Stimulated activated memory B cell treated with anti-CD40 and anti-IgM and Interleukin-4, amounts not matched to agents 10 μg/mL and 1 μg/mL and 100 μg/mL, for 72 hours (primary cell): ENCODE measurements at places on chromosomes 1 and 21.
A peak's percentile ranks its signal among the peaks of the same experiment; 100 is the strongest.

DNA sequence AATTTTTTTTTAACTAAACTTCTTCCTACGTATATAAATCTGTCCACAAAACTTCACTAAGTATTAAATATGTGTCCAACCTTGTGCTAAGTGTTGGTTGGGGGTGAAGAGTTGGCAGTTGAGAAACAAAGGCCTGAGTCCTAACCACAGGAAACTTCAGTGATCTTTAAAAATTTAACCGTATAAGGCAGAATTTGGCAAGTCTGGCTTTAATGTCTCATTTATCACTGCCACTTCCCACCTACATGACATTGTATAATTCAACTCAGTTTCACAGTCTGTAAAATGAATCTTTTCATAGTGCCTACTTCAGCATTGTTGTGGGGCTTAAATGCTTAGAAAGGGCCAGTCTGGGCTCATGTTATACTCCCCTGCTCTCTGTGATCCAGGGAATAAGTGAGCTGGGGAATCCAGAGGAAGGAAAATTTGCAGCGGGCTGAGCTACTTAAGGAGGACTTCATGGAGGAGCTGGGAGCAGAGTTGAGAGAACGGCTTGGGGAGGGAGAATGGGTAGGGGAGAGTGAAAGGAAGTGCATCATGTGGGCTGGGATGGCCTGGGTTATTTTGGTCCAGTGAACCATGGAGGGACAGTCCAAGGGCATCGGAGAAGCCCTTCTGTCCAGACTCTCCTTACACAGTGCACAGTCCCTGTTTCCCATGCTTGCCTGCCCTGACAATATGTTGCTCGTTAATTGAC, 14.5 kb downstream of the IFNAR2 start:
- no peak for ATAC-seq

DNA sequence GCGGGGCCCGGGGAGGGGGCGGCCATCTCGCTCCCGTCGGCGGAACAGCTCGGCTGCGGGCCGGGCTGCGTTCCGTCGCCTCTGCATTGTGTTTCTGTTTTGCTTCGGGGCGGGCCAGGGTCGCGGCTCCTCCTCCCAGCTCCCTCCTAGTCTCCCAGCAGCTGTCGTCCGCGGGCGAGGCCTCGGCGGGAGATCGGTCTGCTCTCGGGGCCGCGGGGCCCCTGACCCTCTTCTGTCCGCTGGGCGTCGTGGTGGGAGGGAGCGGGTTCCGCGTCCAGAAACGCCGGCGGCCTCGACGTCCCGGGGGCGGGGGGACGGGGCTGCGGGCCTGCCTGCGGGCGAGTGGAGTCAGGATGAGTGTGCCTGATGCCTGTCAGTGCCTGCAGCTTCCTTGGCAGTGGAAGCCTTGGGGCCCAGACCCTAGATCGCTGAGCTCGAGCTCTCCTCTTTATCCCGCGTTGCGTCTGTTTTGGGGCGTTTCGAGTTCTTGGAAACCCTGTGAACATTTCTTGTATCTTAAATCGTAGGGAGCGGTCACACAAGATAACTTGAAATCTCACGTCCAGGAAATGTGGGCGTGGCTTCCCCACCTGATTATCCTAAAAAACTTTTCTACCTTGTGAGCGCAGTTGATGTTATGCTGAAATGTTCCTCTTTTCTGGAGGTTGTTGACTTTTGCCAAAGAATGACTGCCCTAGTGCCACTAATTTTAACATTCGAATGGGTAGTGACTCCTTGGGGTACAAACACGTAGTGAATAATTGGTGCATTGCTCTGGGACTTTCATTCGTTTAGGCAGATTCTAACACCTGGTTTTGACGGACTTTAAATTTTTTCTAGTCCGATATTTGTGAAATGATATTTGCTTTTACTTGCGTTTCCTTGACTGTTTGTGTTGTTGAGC, 676 bp downstream of the MORC3 start:
- ATAC-seq: peak; percentile 77

GRCh38 chr21:44658541-44658910, 794 bp downstream of the KRTAP12-3 start:
- ATAC-seq: no peak

DNA sequence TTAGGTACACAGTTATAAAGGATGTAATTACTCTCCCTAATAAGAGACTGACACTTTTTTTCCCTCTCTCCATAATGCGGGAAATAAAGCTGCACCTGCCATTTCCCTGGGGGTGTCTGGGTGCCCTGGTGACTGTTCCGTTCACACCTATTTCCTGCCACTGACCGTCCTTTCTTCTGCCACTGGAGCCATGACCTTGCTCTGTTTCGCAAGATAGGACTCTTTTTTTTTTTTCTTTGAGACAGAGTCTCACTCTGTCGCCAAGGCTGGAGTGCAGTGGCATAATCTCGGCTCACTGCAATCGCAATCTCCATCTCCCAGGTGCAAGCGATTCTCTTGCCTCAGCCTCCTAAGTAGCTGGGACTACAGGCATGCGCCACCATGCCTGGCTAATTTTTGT, 66.1 kb upstream of the SERBP1 start:
- no peak for ATAC-seq

- ATAC-seq: no peak
Measured at GRCh38 chr1:4694492-4694891, 40.1 kb downstream of the AJAP1 start.

DNA sequence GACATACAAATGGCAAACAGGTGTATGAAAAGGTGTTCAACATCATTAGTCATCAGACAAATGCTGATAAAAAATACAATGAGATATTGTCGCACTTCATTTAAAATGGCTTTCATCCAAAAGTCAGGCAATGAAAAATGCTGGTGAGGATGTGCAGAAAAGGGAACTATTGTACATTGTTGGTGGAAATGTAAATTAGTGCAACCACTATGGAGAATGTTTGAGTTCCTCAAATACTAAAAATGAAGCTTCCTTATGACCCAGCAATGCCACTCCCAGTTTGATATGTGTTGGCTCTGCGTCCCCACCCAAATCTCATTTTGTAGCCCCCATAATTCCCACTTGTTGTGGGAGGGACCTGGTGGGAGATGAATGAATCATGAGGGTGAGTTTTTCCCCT, 309.7 kb upstream of the ZRANB2 start:
- no peak for ATAC-seq

- no peak for ATAC-seq
Measured at GRCh38 chr1:7076572-7076971, 291.3 kb downstream of the CAMTA1 start.

DNA sequence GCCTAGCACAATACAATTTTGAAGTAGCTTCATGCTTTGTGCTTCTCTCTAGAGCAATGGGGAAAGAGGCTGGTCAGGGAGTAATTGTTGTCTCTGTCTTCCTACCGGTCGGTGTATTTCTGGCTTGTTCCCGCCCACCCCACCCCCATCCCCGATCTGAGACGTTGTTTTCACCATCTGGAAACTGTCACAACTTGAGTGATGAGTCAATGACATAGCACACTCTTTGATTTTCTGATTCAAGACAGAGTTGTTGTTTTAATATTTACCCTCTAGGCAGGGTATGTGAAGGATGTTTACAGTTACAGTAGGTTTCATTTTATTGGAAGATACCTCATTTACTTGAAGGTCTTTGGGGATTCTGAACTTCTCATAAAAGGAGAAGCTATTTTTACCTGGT, 7.0 kb downstream of the IL12RB2 start:
- ATAC-seq: no peak

DNA sequence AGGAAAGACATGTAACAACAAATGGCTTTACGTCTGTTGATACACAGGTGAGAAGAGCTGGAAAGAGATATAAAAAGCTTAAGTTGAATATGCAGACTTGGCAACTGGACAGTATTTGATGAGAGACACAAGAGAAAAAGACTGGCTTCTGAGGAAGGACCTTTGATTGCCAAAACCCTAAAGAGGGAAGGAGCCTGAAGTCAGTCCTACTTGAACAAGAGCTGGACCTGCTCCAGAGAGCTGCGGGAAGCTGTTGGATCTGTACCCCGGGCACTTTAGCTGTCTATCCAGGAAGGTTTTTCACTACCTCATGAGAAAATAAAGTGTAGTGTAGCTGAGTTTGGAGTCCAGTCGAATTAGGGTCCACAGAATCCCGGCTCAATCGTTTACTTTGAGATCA, 25.3 kb upstream of the LRRC8B start:
- no peak for ATAC-seq

DNA sequence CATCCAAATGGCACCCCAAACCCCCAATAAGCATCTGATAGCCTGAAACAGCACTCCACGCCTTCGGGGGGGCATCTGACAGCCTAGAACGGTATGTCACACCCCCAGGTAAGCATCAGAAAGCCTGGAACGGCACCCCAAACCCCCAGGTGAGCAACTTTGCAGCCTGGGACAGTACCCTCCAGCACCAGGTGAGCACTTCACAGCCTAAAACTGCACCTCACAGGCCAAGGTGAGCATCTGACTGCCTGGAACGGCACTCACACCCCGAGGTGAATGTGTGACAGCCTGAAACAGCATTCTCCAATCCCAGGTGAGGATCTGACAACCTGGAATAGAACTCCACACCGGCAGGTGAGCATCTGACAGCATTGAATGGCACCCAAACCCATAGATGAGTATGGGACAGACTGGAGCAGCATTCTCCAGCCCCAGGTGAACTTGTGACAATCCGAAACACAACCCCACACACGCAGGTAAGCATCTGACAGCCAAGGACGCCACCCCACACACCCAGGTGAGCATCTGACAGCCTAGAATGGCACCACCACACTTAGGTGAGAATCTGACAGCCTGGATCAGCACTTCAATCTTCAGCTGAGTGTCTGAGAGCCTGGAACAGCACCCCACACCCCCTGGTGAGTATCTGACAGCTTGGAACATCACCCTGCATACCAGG, 18.3 kb upstream of the MMEL1 start:
- no peak for ATAC-seq

- peak; percentile 35 for ATAC-seq
Measured at GRCh38 chr1:44568128-44568900, 106.0 kb downstream of the TMEM53 start.

GRCh38 chr1:226216056-226216455, 7.4 kb upstream of the MIXL1 start:
- no peak for ATAC-seq

DNA sequence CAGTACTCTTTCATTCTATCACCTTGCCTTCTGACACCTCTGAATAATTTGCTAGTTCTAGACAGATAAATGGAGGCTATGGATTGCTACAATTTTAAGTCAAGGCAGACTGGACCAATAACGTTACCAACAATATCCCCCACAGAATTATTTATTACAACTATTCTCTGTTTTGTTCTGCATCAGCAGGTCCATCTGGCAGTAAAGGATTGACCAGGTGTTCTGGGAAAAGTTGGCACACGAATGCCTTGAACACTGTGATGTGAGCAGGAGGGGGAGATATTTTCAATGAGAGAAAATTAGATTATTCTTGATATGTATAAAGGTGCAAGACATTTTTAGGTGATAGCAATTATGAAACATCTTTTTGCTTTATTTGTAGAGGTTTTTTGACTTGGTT, 718.8 kb upstream of the TMPRSS15 start:
- ATAC-seq: no peak

- no peak for ATAC-seq
Measured at GRCh38 chr21:28953247-28953646, 39.4 kb downstream of the LTN1 start.
